Tibial nerve (tissue), 4 donors: ENCODE measurements at places on chromosomes 12 and 14.

- DNase-seq = no peak
Measured at GRCh38 chr12:40681148-40681547, 11.1 kb upstream of the CNTN1 start.

- no peak for DNase-seq
Measured at GRCh38 chr12:108798551-108799221, 58.7 kb downstream of the SSH1 start.

DNA sequence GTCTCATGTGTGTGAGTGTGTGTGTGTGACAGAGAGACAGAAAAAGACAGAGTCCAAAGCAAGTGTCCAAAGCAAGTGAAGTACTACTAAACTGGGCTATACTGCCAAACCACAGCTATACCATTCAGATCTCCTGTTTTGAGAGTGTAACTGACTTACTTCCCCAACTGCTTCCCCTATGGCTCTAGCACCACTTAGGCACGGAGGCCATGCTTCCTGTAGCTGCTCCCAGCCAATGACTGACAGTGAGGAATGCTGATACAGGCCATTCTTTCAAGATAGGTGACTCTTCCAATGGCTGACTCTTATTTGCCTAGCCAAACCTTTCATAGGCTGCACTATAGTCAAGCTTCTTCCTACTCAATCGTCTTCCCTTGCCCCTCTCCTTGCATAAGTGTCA lies 393.2 kb downstream of the BCAT1 start:
- DNase-seq = no peak

DNA sequence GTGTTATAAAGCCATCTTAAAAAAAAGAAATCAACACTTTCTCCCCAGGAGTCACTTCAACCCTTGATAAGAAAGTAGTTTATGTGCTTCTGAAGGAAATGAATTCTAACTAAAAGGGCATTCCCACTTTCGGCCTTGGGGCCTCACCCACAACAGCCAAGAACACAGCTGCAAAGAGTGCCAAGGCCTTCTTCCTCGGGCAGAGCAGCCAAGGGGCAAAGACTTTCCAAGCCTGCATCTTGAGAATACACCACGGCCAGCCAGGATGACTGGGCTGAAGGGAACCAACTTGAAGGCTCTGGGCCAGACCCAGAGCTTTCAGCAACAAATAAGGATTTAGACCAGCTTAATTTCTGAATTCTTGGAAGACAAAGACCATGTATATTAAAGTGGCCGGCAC lies 60.4 kb upstream of the FOXN3 start:
- no peak for DNase-seq

DNA sequence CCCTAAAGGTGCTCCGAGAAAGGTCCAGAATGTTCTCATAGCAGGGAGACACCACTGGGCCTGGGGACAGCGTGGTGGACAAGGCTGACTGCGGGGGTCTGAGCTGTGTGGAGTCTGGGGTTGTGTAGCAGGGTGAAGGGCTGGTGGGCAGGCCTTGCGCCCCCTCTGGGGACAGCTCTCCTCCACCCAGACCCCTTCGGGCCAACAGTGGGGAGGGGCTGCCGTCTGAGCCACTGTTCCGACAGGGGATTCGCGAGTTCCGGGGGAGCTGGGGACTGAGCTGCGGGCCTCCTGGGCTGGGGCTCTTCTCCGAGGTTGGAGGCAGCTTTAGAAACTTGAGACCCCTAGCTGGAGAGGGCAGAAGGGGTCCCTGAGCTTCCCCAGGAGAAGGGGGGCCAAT lies 32.1 kb downstream of the NCKAP5L start:
- no peak for DNase-seq

DNA sequence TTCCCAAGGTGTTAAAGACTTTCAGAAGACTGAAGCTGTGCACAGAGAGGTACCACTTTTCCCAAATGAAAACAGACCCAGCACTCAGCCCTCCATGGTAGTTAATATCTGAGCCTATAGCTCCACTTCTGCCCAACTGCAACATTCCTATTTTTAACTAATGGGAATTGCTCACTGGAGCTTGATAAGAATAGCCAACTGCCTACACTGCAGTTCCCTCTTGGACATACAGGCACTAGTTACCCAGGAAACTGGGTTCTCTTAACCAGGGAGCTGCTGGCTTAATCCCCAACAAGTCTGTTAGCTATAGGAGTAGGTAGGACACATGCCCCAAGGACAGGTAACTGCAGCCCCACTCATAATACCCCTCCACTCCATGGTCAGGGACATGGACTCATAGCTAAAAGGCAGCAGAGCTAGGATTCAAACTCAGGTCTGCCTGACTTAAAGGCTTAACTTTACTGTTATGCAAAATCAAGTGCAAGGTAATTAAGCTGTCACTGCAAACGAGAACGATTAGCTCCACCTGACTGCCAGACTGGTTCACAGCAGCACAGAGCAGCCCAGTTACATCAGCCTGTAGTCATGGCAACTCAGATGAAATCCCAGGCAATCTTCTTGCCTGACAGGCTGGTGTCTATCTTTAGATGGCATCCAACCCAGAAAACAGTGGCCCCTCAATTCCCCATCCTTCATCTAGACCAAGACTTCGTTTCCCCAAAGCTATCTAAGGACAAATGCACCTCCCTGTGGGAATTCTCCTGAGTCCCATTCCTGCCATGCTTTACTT lies 77.1 kb upstream of the ACTN1 start:
- DNase-seq = no peak

- no peak for DNase-seq
Measured at GRCh38 chr12:31531893-31532292, 59.0 kb downstream of the DENND5B start.

DNA sequence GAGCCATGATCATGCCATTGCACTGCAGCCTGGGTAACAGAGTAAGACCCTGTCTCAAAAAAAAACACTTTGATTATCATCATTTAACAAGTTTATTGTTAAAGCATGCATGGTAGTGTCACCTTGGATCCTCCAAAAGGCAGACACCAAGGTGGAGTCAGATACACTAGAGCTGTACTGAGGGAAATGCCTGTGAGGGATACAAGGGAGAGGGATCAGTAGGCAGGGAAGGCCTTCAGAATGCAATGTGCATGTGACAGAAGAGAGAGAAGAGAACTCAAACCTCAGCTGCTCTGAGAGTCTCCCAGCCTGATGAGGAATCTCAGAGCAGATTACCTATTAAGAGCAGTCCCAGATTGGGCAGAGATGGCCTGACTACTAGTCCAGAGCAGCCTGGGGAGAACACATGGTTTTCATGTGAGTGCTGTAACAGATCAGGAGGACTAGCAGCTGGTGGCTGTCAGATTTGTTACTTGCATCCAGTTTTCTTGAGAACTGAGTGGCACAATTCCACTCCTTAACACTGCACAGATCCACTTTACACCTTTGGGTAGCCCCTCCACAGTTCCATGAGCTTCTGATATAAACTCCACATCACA lies 38.0 kb upstream of the A2ML1 start:
- DNase-seq = no peak

DNA sequence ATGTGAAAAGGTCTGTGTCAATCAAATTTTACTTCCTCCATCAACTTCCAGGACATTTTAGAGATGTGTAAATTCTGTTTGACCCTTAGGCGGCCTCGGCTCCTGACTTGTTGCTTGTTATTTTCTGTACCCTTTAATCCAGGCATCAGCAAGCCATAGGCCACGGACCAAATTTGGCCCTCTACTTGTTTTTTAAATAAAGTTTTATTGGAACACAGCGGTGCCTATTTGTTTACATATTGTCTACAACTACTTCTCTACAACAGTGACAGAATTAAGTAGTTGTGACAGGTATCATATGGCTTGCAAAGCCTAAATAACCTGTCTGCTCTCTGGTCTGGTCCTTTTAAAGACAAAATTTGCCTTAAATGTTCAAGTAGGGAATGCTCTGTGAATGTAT lies 132.1 kb downstream of the AACS start:
- DNase-seq = no peak

- no peak for DNase-seq
Measured at GRCh38 chr12:53807322-53807860, 55.6 kb upstream of the CISTR start.

DNA sequence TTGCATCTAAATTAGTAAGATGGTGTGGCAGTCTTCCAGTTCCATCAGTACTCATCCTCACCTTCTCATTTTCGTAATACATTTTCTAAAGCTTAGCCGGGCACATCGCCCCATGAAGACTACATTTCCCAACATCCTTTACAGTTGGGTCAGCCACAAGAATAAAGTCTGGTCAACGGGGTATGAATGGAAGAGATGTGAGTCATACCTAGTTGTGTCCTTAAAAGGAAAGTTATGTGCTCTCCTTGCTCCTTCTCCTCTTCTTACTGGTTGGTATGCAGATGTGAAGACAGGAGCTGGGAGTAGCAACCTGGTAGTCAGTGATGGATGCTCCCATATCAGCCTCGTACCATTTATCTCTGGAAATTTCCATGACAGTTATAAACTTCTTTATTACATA lies 35.9 kb upstream of the EGLN3 start:
- no peak for DNase-seq

DNA sequence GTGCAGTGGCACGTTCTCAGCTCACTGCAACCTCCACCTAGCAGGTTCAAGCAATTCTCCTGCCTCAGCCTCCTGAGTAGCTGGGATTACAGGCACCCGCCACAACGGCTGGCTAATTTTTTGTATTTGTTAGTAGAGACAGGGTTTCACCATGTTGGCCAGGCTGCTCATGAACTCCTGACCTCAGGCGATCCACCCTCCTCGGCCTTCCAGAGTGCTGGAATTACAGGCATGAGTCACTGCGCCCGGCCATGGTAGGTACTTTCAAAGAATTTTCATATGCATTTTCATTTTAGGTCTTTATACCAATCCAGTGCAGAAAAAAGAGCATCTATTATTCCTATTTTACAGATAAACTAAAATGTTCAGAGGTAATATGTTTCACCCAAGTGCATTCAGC lies 411.3 kb upstream of the USP15 start:
- DNase-seq = no peak

GRCh38 chr14:90613453-90613852 lies 202.8 kb downstream of the TTC7B start:
- DNase-seq = no peak

GRCh38 chr12:26229910-26230309 lies 34.5 kb downstream of the SSPN start:
- no peak for DNase-seq

DNA sequence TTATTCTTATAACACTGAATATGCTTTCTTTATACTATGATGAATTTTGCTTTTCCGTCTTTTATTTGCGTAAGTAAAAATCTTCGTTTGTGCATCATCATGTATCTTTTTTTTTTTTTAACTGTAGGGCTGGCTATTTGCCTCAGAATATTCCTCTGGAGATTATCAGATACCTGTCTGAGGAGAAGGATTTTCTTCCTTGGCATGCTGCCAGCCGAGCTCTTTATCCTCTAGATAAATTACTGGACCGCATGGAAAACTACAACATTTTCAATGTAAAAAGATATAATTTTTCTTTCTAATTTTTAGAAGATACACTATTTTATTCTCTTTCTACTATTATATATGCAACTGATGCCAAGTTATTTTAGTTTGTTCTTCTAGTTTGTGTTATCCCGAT lies 346.6 kb downstream of the TRHDE start:
- DNase-seq = no peak

- DNase-seq = no peak
Measured at GRCh38 chr14:20470603-20470901, 1.3 kb downstream of the PNP start.

DNA sequence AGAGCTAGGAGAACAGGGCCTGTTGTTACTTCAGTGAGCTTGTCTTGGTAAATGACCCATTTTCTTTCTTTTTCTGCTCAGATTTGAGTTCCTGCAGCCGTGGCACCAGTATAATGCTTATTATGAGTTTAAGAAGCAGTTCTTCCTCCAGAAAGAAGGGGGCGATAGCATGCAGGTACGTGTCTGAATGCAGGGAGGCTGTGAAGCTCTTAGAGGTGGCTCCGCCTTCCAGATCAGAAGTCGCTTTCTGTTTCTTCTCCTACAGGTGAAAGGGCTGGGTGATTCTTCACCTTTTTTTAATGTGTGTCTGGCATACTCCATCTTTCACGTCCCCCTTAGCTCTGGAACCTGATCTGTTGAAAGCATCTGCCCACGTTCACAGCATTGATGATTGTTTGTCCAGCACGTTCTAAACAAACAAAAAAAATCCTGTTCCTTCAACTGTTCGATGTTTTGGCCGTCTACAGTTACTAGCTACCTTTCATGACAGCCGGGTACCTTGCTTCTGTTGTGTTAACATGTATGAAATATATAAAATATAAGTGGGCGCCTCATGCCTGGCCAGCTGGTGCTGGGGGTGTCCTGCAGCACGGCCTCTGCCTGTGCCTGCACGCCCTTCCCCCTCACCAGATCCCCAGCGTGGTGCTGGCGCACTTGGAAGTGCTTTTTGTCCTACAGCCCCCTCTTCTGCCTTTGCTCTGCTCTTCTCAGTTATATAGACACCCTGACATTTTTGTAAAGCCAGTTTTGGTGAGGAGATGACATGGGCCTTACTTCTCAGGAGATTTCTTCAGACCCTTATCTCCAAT lies 44.6 kb downstream of the SFSWAP start:
- no peak for DNase-seq

GRCh38 chr12:43893670-43894069 lies 57.8 kb downstream of the TMEM117 start:
- no peak for DNase-seq

GRCh38 chr14:71749613-71750238 lies 182.5 kb upstream of the RGS6 start:
- DNase-seq = no peak

- DNase-seq = no peak
Measured at GRCh38 chr14:71628433-71628832, 303.8 kb upstream of the RGS6 start.

- DNase-seq = no peak
Measured at GRCh38 chr12:115962216-115962615, 315.3 kb downstream of the MED13L start.

GRCh38 chr12:26939953-26940352 lies 1.7 kb downstream of the FGFR1OP2 start:
- DNase-seq = no peak
